Small intestine (tissue), 16 donors: ENCODE measurements at places on chromosomes 5 and 9.

GRCh38 chr5:154278186-154278585 is 87.7 kb downstream of the GALNT10 start:
- no peak for DNase-seq

GRCh38 chr5:53434541-53434940 is 45.9 kb upstream of the FST start:
- no peak for DNase-seq

DNA sequence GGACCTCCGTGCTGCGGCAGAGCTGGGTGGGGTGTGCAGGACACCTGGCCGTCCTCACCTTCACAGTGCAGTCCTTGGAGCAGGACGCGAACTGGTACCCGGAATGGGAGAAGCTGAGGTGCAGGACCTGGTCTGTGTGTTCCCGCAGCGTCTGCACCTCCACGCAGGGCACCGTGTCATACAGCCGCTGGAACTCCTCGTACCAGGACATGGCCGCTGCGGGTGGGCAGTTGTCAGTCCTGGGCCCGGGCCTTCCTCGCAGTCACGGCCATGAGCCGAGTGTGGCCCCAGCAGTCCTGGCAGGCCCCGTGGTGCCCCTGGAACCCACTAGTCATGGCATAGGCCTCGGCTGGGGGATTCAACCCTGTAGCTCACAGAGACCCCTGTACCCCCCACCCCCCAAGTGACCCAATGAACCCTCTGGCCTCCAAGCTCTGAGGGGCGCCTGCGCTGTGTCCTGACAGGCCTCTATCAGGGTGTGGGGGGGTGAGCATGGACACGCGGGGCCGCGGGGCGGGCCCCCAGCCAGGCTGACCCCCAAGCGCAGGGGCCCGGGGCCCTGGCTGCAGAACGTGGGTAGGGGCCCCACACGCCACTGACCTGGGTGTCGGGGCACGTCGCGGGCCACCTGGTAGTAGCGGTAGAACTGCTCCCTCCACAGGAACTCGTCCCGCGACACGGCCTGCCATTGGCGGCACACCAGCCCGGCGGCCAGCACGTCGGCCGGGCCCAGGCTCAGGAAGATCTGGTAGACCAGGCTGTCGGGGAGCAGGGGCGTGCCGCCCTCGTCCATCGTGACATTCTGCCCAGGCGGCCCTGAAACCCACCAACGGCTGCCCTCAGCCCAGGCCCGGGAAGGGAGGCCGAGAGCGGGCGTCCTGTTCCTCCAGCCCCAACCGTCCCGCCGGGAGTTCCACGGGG is 987 bp downstream of the FBXW5 start:
- peak; percentile 30 for DNase-seq

- DNase-seq: no peak
Observed at GRCh38 chr5:101675510-101676219, 620.4 kb downstream of the SLCO4C1 start.

GRCh38 chr5:97548739-97549080 is 365.7 kb upstream of the RIOK2 start:
- peak; percentile 39 for DNase-seq

DNA sequence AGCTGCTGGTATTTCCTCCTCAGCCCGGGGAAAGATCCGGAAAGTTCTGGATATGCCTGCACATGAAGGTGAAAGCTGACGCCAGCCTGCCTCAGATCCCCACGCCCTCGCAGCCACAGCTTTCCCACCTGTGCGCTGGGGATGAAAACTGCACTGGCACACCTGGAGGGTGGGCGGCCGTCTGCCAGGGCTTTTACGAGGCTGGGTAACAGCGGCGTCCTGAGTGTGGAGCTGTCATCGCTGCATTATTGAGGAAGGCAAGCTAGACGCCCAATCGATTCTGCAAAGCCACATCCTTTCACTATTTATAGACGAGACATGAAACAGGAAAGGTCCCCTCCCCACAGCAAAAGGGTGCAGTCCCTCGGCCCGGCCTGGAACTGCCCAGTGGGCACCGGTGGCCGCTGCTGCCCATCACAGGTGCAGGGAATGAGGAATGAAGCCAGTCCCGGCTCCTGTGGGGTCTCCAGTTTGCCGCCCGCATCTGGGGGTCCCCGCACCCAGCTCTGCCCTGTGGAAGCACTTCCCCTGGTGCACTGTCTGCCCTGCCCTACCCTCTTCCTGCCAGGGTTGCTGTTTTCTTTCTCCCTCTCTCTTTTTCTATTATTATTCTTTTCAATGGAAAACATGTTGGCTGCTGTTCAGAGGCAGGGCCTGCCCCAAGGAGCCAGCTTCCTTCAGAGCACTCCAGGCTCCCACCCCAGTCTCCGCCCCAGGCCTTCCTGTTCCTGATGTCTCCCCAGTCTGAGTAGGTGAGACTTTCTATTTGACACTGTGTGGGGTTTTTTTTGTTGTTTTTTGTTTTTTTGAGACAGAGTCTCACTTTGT is 7.0 kb downstream of the NOTCH1 start:
- DNase-seq: no peak

DNA sequence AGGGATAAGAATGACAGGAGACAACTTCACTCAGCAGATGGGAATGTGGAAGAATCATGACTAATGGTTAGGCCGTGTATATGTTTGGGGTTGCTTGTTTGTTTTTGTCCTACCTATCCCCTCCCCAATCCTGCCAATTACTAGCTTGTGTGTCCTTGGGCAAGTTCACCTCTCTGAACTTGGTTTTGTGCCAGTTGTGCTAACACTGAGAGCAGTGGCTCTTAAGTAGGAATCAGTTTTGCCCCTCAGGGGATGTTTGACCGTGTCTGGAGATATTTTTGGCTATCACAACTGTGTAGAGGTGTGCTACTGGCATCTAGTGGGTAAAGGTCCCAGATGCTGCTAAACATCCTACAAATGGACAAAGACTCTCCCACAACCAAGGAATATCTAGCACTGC is 287.0 kb downstream of the DMRT2 start:
- DNase-seq: no peak
